Erythroblast (primary cell): ENCODE measurements at places on chromosomes 16 and 17.

DNA sequence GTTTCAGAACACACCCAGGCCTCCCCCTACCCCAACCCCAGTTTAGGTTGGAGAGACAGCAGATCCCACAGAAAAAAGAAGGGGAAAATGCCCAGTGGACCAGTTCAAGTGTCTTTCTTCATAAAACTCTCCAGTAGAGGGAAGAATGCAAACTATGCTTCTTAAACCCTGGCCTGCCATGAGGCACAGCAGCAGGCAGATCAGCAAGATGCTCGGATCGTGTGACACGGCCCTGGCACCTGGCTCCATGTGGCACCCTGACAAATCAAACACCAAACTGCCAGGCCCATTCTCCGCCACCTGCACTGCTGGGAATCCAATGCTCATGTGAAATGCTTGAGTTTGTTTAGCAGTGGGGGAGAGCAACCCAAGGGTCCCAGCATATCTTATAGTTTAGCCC, 166.8 kb downstream of the SOX9 start:
- no peak for DNase-seq

GRCh38 chr17:78878871-78879527, 24.0 kb downstream of the CEP295NL start:
- DNase-seq, result no peak

DNA sequence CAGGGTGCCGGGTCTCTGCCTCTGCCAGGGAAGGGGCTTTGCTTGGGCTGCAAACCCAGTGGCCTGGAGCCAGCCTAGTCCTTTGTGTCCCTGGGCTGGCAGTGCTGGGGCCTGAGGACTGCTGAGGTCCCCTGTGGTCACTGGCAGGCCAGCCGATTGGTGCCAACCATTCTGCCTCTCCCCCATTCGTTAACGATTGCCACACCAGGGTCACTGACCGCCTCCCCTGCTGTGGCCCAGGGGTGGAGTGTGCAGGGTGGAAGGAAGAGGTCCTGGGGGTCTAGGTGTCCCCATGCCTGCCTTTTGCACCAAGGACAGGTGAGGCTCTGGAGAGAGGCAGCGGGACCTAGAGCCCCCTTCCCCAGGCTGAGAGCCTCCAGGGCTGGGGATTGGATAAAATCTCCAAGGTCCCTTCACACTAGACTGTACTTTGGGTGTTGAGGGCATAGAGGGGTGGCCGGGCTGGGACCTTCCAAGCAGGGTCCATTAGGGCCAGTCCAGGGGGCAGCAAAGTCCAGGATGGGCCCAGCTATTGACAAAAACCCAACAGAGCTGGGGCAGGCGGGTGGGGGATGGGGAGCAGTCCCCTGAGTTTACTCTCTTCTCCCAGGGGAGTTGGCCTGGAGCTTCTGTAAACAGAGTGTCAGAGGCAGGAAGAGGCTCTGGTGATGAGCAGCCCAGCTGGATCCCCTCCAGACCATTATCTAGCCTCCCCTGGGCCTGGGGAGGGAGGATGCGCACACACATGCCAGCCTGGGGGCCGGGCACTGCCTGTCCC, 1.1 kb downstream of the VASN start:
- DNase-seq, result no peak

DNA sequence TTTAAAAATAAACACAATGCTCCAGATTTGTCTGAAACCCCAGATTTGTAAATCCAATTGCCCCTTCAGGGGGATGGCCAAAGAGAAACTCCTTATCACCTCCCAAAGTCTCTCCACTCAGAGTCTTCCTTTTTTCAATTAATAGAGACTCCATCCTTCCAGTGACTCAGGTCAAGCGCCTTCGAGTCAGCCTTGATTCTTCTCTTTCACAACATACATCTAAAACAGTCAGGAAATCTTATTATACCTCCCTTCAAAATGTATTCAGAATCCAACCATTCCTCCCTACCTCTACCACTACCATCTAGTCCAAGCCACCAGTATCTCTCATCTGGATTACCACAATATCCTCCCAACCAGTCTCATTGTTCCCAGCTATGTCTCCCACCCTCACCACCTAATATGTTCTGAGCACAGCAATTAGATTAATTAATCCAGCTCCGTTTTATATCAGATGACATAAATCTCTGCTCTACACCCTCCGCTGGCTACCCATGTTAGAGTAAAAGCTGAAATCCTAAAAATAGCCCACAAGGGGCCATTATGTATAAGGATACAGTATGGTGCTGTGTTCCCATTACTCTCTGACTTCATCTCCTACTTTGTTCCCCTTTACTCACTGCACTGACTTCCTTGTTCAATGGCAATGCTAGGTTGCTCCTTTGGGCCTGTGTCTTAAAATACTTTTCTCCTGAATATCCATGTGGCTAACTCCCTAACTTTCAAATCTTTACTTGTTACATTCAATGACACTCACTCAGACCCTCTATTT, 11.8 kb downstream of the SIAH1 start:
- no peak for DNase-seq

GRCh38 chr16:49857423-49858181, 1.7 kb upstream of the ZNF423 start:
- peak; percentile 77 for DNase-seq

- DNase-seq, result no peak
Observed at GRCh38 chr17:39640591-39641031, 3.7 kb downstream of the STARD3 start.

DNA sequence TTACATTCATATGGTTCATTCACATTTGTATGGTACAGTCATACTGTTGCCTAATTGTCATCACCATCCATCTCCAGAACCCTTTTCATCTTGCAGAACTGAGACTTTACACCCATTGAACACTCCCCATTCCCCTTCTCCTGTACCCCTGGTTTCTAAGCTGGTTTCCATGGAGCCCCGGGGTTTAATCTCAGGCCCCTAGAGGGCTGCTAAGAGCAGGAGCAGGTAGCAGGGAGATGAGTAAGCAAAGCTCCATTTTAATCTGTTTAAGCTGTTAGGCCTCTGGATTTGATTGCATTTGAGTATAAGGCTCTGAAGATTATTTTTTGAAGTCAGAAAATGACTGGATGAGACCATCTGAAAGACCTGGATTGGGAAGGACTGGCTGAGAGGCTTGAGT, 68.5 kb upstream of the RPL38 start:
- no peak for DNase-seq

GRCh38 chr17:64120159-64120810, 9.7 kb downstream of the ERN1 start:
- DNase-seq, result no peak

DNA sequence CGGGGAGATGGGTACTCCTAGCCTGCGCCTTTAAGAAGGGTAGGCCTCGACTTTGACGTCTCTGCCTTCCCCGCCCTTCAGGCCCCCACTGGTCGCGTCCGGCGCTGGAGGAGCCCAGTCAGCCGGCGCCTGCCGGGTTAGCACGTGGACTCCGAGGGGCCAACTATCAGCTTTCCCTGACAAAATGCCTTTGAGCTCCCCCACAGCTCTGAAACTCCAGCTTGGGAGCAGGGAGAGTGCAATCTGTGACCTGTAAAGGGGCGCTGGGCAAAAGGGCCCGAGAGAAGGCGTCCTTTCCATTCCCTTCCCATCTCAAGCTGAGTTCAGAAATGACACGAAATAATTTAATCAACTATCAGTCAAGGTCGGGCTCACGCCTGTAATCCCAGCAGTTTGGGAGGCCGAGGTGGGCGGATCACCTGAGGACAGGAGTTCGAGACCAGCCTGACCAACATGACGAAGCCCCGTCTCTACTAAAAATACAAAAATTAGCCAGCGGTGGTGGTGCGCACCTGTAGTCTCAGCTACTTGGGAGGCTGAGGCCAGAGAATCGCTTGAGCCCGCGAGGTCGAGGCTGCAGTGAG, 2.3 kb upstream of the SLC25A39 start:
- DNase-seq, result peak; percentile 96

GRCh38 chr17:53314521-53314920, 508.2 kb upstream of the KIF2B start:
- DNase-seq, result no peak

DNA sequence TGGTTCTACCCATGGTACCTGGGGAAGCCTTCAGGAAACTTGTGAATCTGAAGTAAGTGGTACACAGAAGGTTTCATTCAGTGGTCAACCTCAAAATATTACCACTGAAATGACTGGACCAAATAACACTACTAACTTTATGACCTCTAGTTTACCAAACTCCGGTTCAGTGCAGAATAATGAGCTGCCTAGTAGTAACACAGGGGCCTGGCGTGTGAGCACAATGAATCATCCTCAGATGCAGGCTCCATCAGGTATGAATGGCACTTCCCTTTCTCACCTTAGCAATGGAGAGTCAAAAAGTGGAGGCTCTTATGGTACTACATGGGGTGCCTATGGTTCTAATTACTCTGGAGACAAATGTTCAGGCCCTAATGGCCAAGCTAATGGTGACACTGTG, 55.9 kb upstream of the SLC5A11 start:
- DNase-seq, result no peak

- no peak for DNase-seq
Observed at GRCh38 chr16:84141143-84141670, 3.8 kb downstream of the HSDL1 start.

- no peak for DNase-seq
Observed at GRCh38 chr17:76199469-76199868, 40.8 kb downstream of the RNF157 start.

GRCh38 chr17:36524428-36524876, 10.2 kb downstream of the MYO19 start:
- DNase-seq, result no peak

- DNase-seq, result peak; percentile 37
Observed at GRCh38 chr17:36599546-36600250, 1.7 kb upstream of the MRM1 start.

DNA sequence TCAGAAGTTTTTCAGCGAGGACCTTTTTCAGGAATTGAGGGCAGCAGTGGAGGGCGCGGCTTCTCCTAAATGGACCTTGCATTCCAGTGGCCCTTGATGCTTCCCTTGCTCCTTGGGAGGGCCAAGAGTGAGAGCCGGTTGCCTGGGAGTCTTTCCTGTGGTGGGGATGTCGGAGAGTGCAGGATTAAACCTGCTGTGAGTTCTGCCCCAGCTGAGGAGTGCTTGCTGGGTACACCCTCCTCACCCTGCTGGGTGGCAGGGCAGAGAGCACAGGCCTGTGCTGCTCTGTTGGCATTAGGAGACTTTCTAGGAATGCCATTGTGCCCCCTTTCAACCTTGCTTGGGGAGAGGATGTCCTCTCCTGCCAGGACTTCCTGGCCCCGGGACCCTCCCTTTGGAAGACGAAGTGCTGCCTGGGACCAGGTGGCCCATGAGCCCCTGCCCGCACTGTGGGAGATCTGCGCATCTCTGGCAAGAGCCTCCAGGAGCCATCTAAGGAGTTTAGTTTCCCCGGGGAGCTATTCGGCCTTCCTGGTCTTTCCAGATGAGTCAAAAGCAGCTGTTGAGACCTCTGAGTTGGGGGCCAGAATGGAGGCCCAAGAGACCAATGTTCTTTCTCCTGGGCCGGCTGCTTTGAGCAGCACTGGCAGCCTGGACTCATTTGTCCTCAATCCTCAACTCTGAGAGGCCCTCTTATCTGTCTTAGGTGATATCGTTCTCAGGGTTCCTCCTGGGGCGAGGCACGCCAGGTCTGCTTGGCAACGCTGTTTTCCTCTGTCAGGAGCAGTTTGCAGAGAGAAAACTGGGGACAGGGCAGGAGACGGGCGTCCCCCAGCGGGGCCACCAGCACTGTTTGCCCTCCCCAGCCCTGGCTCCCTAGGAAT, 5.6 kb downstream of the LLGL2 start:
- no peak for DNase-seq

- no peak for DNase-seq
Observed at GRCh38 chr17:64183815-64184214, 53.9 kb upstream of the ERN1 start.

DNA sequence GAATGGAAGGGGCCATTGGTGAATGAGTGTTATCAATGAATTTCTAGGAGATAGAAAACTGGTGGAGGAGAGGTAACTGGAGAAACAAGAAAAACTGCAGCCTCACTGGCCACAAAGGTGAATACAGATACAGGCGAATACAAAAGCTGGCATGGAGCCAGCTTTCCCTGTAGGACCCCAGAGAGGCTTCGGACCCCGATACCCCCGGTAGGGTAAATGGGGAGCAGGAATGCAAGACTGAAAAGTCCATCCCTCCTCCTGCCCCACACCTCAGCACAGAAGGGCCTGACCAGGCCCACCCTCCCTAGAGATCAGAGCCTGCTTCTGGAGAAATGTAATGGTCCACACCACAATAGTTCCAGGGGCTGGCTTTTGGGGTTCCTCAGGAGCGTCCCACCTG, 4.9 kb upstream of the MYLK3 start:
- DNase-seq, result no peak

DNA sequence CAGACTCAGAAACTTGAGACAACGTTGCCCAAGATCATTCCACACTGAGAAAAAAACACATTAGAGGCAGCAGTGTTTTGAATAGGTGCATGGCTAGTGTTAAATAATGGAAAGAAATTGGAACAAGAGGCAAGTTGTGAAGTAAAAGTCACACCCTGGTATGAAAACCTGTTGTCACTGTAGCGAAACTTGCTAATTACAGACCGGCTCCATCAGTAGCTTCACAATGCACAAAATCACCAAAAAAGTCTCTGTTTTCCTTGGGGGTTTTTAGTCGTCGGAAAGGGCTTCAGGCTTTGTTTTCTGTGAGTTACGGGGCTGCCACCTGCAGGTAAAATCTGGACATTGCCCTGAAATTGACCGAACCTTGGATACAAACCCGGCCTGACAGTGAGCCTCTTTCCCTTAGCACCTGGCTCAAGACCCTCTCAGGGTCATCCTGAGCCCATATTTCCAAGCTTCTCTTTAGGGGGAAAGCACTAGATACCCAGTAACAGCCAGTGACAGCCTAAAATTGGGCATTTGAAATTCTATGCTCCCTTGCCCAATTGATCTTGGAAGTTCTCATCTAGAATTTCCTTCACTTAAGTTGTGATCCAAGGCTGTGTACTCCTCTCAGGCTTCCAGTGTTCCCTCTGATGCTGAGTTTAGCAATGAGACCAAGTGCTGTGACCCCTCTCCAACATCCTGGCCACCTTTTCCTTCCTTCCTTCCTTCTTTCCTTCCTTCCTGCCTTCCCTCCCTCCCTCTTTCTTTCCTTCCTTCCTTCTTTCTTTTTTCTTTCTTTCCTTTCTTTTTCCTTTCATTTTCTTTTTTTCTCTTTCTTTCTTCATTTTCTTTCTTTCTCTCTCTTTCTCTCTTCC, 7.2 kb upstream of the GRB2 start:
- peak; percentile 78 for DNase-seq
